ENCODE measurements at places on chromosomes 7 and 10. TPM values are rescaled to one million over a fixed set of nuclear protein-coding genes. Genes with fewer than 3 reads are reported as not detected.

Gene HTR5A
- not detected for total RNA-seq

Gene NUDT5
- 147 TPM for total RNA-seq

Gene VSTM2A
- not detected for total RNA-seq

Gene EBLN1
- total RNA-seq: 0.19 TPM

Gene ZMIZ2
- 24.2 TPM for total RNA-seq

Gene HECTD2
- total RNA-seq: 4.3 TPM

Gene CHCHD1
- 72.9 TPM for total RNA-seq

Gene PALD1
- total RNA-seq: 5.9 TPM

Gene SYT15
- 2.8 TPM for total RNA-seq

Gene ARMC3
- total RNA-seq: 0.65 TPM

Gene SGCE
- 58.1 TPM for total RNA-seq

Gene SLC16A9
- total RNA-seq: 0.07 TPM

Gene DHX32
- 49.9 TPM for total RNA-seq

Gene CLRN3
- total RNA-seq: not detected

Gene NPC1L1
- total RNA-seq: 0.06 TPM

Gene ADIRF
- total RNA-seq: not detected

Gene BTBD16
- total RNA-seq: 0.44 TPM

Gene ZNF853
- 2.2 TPM for total RNA-seq

Gene TMEM140
- total RNA-seq: 1.7 TPM

Gene LRRD1
- not detected for total RNA-seq

Gene THAP5
- total RNA-seq: 17.3 TPM

Gene NEUROG3
- total RNA-seq: not detected

Gene C10orf67
- 0.06 TPM for total RNA-seq

Gene TMEM236
- total RNA-seq: 0.08 TPM

Gene C10orf53
- not detected for total RNA-seq

Gene MUC3A
- total RNA-seq: 12.4 TPM

Gene AKR1C1
- 514 TPM for total RNA-seq

Gene MACROH2A2
- 24.8 TPM for total RNA-seq

Gene CDNF
- total RNA-seq: 0.85 TPM

Gene HBP1
- 19.7 TPM for total RNA-seq
